ENCODE measurements at places on chromosomes 1 and 21. TPM values are rescaled to one million over a fixed set of nuclear protein-coding genes. Genes with fewer than 3 reads are reported as not detected.

DNA sequence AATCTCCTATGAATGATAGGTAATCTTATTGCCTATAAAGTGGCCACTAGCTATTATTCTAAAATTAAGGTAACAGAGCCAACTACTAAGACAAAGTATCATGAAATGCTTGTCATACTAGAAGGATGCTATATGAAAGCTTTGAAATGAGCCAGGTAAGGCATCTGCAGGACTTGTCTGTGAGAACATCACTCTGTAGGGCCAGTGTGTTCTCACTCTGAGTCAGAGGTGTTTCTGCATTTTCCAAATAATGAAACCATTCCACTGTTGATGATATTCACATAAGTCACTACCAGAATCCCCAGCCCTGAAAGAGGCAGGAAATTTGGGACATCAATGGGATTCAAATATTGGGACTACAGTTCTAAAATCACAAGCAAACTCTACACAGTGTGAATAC is 25.8 kb upstream of the GBP5 start:
- DNase-seq = no peak

DNA sequence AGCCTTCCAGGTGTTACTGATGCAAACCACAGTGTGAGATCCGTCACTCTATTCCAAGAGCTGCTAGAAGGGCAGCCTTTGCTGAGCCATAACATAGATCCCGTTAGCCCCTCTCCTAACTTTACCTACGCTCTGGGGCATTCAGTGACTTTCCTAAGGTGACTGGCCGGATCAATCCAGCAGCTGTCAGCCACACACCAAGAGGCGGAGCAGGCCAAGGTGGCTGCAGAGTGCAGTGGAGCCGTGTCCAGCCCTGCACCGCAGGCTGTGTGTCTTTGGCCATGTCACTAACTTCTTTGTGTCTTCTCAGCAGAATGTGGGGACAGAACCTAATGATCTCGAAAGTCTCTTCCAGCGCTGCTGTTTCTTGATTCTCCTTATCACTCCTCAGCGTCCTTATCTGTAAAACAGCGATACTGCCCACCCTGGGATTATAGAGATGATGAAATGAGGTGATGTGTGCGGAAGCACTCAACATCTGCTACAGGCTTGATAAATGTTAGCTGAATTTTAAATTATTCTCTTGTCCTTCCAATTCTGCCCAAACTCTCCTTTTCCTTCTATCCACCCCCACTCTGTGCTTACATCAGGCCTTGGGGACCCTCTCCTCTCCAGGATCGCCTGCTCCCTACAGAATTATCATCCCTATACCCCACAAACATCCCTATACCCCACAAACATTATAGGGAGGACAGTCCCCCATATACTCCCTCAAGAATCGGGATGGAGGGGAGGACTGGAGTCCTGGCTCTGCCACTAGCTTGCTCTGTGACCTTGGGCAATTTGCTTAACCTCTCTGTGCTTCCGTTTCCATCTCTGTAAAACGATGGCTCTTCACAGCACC is 25.8 kb upstream of the LRRN2 start:
- no peak for DNase-seq

GRCh38 chr1:115063228-115063901 is 25.9 kb downstream of the TSPAN2 start:
- DNase-seq = no peak

DNA sequence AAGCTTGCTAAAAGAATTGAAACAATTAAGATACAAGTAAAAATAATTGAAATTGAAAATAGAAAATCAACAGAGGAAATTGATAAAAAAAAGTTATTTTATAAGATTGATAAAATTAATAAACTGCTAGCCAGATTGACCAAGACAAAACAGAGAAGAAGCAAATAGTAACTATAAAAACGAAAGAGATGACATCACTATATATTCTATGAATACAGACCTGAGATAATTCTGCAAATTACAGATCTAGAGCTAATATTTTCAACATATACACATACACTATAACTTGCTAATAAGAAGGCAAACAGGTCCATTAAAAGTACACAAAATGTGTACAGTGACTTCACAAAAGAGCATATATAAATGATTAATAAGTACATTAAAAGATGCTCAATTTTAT is 90.1 kb upstream of the RNPC3 start:
- no peak for DNase-seq

DNA sequence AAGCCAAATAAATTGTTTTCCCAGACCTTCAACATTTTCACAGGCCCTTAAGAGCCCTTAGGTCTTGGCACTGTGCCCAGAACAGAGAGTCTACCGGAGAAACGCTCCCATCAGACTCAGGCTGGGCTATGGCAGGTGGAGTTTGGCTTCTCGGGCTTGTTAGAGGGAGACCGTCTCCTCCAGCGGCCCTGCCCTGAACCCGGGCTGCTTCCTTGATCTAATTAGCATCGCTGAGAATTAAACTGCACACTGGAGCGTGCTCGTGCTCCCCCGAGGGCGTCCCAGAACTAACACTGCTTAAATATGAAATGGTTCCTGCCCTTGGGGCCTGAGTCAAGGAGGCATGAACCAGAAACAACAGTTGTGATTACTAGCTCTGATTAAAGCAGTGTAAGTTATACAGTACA is 634.4 kb downstream of the MATN1 start:
- DNase-seq = peak; percentile 82

DNA sequence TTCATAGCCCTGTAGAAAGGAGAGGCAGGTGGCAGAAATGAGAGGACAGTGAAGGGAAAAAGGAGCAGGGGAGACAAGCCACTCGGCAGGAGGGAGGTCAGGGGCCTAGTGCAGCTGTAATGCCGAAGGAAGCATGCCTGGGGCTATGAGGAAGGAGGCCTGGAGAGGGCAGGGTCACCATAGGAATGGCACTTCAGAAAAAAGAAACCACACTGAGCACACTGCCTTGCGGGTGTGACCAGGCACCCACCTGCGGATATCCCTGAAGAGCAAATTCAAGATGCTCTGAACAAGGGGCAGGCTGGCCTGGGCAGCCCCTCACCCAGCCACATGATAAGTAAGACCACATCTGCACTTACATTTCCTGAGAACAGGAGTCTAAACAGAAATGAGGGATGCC is 104.7 kb downstream of the JAK1 start:
- peak; percentile 19 for DNase-seq

GRCh38 chr1:110628323-110629105 is 22.4 kb upstream of the KCNA2 start:
- no peak for DNase-seq

DNA sequence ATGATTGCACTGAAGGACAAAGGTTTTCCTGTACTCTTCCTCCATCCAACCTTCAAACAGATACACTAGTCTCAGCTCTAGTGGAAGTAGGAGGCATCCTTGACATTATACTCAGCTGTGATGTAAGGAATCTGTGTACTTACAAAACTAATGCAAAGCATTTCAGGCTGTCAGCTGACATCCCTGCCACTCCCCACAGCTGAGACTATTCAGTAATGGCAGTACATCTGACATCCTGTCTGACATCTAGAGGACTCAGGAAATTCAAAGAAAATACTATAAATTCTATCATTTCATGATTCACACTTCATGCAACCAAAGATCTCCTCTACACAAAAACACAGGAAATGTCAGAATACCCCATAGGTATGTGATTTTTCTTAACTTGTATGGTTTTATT is 325.8 kb downstream of the SMYD3 start:
- DNase-seq = no peak

DNA sequence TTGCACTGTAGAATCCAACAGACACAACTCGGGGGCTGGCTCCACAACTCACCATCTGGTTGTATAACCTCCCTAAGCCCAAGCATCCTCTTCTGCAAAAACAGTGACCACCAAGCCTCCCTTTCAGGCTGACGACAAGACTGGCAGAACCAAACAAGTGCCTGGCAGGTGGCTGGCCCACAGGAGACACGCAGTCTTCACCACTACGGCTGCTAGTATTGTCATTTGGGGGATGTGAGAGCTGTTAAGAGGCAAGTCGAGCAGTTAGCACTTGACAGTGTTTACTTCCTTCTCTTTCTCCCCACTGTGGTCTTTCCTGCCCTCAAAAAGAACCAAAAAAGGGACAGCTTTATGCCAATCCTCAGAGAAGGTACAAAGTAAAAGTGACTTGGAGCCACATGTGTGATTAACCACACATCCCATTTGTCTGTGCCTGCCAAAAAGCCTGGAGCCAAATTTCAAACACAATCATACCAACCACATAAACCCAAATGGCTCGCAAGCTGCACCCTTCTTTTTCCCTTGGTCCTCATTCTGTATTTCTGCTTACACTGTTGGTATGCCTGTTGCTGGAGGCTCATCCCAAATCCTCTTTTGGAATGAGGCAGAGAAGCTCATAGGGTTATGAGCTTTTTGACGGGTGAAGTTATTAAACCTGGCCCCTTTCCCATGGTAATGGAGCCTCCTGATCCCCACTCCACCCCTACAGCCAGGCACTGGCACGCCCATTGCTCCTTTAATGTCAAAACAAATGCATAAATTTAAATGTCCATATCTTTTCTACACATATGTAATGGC is 94.1 kb downstream of the TGFBR3 start:
- no peak for DNase-seq

- peak; percentile 32 for DNase-seq
These were observed 181.2 kb upstream of the PKN2 start for GRCh38 chr1:88502886-88503285.

GRCh38 chr1:44881011-44881632 is 38.1 kb upstream of the PTCH2 start:
- no peak for DNase-seq

DNA sequence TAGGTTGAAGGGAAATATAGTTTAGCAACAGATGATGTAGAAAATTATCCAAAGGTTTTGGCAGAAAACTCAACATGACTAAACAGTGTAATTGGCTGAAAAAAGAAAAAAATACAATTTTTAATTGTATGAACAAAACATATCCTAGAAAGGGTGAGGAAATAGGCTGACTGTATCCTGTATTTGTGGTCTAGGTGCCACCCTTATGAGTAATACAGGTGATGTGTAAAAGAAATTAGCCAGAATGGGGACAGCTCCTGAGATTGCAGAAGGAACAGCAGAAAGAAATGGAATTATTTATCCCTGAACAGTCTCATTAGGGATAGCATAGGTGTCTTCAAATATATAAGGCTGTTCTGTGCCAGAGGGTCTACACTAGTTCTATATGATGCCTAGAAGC is 24.6 kb downstream of the DNASE2B start:
- no peak for DNase-seq

DNA sequence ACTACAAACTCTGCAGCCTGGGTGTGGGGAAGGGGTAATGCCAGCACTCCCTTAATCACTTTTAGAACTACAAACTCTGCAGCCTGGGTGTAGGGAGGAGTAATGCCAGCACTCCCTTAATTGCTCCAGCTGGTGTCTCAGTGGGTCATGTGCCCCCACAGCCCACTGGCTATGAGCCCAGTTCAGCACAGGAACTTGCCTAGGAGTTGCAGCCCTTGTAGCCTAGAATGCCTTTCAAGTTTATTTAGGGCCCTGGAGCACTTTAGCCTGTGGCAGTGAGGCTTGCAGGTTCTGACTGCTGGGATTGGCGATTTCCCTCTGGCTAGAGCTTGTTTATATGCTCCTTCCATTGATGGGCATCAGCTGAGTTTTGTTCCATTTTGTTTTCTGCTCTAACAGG is 17.1 kb downstream of the VN1R5 start:
- no peak for DNase-seq

DNA sequence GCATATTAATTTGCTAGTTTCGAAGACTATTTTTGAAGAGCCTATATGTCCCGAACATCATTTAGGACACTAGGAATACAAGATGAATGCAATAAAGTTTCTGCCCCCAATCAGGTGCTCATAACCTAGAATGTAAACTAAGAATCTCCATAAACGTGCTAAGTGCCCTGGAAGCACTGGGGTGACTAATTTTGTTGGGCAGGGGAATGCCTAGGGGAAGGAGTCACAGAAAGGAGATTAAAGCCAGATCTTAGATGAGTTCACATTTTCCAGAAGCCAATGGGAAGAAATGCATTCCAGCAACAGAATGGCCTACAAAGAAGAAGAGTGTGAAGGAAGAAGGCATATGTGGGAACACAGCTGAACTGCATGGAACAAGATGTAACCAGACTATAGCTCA is 19.5 kb downstream of the SCYL3 start:
- DNase-seq = no peak

The MROH9 gene
- total RNA-seq = 3.5 TPM

The CR1 gene
- total RNA-seq = 11.2 TPM

The PIK3CD gene
- total RNA-seq = 26.6 TPM

The CFHR3 gene
- total RNA-seq = 1.5 TPM

The NECAP2 gene
- total RNA-seq = 79.0 TPM

The FCGR2B gene
- total RNA-seq = 12.3 TPM

The OR2L2 gene
- total RNA-seq = not detected

Measured in lung (tissue), 17 donors.